ENCODE measurements at places on chromosomes 3 and 15.
A peak's percentile ranks its signal among the peaks of the same experiment; 100 is the strongest.

DNA sequence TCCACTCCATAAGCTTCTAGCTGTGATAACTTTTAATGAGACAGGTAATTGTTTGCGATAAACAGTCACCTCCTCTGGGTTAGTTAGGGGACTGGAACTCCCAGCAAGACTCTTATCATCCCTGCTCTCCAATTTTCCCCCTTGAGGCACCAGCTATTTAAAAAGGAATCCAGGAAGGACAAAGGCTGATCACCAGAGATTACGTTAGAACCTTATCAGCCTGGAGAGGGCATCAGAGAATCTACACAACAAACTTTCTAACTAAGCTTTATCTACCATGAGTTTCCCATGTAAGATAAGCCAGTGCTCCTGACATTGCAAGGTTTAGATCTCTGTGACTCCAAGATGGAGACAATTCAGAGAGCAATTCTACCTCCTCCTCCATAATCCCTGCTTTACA lies 31.3 kb downstream of the GPR176 start:
- DNase-seq: no peak

GRCh38 chr3:10553591-10554235 lies 48.3 kb upstream of the ATP2B2 start:
- no peak for DNase-seq

DNA sequence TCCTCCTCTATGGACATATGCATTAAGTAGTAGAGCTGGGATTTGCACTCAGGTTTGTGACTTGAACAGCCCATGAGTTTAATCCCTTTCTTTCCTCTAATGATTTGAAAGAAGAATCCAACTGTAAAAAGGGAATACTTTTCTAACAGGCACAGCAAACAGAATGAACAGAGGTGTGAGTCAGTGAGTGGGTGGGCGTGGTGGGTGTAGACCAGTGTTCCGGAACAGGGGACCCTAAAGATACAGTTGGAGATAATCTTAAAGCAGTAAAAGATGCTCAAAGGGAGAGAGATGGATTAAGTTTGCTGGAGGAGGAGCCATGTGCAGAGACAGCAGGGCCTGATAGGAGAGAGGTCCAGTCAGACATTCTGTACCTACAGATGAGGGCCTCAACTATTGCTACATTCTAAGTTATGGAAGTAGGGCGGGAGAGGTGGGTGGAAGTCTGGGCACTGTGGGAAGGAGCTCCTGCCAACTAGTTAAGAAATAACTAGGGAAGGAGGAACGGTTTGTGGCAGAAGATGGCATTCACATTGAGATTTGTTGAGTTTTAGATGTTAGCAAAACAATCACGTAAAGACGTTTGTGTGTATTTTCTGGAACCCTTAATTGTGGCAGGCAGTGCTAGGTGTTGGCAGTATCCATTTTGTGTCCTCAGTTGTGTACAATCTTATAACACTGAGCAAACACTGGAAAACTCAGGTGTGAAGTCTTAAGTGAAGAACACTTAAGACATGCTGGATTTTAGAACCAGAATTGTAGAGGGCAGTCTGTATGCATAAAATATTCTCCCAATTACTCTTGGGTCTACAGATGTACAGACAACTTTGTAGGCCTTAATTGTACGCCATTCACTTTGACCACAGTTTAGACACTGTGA lies 511.0 kb downstream of the GRM7 start:
- DNase-seq: no peak

DNA sequence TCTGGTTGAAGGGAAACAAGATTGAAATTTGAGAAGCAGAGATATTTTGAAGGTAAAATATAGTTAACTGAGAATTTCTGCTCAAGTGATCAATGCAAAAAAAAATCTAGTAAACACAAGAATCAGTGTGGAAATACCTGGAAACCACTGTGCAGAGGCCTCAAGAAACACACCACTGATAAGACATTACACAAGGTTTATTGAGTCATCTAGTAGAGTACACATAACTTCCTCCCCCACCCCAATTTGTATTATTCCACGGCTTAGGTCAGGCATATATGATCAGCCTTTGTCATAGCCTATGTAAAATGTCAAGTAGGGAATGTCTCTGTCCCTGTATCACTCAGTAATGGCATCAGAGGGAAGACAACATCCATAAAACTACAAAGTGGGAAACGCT lies 447.8 kb upstream of the BCHE start:
- DNase-seq: no peak

DNA sequence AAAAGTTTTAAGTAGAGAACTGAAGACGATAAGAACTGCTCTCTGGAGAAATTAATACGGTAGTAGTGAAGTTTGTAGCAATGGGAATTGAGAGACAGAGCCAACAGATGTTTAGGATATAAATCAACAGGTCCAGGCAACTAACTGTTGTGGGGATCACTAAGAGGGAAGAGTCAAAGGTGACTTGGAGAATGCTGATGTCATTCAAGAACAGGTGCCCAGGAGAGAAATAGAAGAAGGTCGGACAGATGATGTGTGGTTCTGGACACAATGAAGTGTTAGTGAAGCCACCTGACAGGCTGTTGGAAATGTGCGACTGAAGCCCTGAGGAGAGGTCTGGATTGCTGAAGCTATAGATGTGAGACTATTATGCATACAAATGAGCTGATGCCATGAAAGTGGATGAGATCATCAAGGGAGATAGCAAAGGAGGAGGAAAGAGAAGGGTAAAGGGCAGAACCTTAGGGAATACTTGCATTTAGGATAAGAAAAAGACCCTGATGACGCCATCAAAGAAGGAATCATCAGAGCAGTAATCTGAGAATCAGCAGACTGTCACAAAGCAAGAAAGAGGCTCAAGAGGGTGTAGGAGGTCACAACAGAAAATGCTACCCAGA lies 183.7 kb downstream of the FRMD5 start:
- DNase-seq: no peak

DNA sequence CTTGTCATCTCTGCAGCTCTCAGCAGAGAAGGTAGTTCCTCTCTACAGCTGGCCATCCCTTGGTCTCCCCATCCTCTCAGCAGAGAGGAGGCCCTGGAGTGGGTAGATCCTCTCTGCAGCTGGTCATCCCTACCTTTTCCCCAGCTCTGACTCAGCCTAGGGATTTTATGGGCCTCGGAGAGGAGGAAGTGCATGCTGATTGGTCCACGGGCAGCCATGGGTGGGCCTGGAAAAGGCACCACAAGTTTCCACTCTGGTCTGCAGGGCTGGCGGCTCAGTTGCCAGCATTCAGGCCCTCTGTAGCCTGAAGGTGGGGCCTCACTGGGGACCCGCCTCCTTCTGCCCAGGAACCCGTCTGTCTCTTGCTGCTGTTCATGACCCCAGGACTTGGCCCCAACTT lies 36.9 kb downstream of the NR1D2 start:
- DNase-seq: no peak

DNA sequence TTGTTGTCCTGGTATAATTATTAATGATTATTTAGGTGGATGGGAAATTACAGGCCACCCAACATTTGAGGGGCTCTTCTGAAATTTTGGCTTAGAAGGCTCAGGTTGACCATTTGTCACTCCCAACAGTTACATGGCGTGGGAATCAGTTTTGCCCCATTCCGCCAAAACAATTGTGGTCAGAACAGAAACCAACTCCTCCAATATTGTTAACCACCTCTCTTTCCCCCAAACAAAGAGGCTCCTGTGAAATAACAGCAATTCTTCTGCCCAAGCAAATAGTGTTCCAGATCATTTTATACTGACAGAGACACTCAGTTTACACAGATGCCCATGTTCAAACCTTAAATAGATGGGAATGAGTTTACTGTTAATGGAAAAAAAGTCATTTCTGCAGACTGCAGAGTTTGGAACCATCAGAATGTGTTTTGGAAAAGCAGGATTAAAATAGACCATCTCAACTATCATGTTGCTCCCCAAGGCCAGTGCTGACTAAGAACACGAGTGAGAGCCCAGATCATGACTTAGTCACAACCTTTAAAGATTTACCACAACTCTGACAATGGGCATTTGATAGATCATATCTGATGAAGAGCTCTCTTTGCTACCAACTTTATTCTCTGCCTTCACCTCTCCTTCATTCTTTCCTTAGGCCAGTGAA lies 102.1 kb downstream of the DUT start:
- no peak for DNase-seq

GRCh38 chr15:85689729-85690128 lies 105.0 kb downstream of the KLHL25 start:
- DNase-seq: peak; percentile 60

DNA sequence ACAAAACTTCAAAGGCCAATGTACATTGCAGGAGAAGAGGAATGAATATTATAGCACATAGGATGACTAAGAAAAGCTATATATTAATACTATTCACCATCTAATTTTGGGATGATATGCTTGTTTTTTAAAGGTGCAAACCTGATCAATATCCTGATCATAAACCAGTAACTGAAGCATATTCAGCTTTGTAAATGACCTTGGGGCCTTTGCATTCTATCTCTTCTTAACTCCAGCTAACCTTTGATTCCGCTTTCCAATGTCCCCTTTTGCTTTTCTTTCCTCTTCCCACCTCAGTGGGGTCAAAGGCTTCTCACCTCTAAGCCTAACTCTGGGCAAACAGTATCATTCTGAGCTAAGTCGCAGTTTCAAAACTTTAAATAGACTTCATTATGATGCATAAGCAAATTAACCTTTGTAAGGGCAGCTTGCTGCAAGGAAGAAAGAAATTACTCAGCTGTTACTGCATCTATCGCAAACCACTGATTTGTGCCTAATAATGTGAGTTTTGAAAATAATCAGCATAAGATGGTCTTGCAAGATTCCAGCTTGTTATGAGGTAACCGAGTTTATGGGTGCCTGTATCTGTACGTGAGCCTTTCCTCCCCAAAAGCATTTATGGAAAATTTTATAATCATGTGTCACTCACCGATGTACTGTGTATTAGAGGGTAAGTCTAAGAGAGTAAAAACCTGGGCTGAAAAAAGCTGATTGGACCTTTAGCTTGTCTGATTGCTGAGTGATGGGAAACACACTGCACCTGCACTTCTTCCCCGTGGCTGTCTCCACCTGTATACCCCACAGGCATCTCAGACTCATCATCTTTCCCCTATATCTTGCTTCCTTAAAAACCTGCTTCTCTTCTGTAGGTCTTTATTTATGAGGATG lies 116.8 kb downstream of the TPRG1 start:
- no peak for DNase-seq

- DNase-seq: no peak
Observed at GRCh38 chr3:137047240-137047639, 89.5 kb downstream of the IL20RB start.

- DNase-seq: no peak
Observed at GRCh38 chr3:183766107-183766506, 59.3 kb downstream of the MAP6D1 start.
